Stimulated activated naive CD4-positive, alpha-beta T cell (primary cell): ENCODE measurements at places on chromosomes 3 and 15.

DNA sequence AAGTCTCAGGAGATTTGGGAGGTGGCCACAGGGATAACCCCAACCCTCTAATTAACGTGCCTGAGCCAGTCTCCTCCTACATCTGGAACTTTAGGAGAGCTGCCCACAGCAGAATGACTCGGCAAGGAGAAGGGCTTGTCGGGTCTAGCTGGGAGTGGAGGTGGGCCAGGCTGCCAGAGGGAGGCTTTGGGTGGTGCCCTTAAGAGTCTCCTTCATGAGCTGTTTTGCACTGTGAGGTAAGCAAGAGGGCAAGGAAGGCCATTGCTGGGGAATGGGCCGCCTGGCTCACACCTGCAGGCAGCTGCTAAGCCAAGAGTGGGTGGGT lies 3.6 kb upstream of the TNK2 start:
- no peak for DNase-seq

GRCh38 chr15:80219955-80220354 lies 32.1 kb downstream of the CTXND1 start:
- no peak for DNase-seq

DNA sequence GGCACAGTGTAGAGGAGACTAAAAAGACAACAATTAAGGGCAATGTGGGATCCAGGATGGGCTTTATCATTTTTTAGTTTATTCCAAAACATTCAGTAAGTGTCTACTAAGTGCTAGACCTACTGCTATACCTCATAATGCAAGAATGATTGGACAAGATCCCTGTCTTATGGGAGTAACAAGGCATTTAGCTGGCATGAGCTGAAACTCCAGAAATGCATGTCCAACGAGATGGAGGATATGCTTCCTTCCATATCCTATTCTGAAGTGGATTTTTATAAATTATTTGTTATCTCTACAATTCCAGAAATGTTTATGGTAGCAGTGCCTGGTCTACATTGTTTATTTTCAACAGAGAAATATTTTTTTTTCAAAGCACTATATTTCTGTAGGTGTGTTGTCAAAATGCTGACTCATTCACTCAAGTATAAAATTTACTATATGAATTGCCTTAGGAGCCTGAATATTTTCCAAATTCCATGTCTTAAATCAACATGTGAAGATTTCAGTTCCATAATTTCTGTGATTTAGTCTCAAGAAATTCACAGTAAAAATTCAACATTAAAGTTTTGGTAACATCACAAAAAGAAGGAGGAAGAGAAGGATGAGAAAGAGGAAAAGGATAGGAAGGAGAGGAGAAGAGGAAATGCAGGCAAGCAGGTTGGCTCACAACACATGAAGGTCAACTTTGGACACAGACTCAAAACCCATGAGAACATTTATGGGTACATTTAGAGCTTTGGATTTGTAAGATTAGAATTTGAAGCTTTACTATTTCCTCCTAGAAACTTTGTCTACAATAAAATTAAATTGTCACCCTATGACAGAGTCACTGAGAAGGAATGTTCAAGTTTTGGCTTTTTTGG lies 88.6 kb downstream of the P3H2 start:
- no peak for DNase-seq

- no peak for DNase-seq
Measured at GRCh38 chr15:49898575-49899283, 220.3 kb downstream of the ATP8B4 start.

GRCh38 chr15:72235298-72235697 lies 4.3 kb upstream of the PKM start:
- DNase-seq, result no peak

- DNase-seq, result no peak
Measured at GRCh38 chr15:98903377-98904018, 104.1 kb downstream of the PGPEP1L start.

DNA sequence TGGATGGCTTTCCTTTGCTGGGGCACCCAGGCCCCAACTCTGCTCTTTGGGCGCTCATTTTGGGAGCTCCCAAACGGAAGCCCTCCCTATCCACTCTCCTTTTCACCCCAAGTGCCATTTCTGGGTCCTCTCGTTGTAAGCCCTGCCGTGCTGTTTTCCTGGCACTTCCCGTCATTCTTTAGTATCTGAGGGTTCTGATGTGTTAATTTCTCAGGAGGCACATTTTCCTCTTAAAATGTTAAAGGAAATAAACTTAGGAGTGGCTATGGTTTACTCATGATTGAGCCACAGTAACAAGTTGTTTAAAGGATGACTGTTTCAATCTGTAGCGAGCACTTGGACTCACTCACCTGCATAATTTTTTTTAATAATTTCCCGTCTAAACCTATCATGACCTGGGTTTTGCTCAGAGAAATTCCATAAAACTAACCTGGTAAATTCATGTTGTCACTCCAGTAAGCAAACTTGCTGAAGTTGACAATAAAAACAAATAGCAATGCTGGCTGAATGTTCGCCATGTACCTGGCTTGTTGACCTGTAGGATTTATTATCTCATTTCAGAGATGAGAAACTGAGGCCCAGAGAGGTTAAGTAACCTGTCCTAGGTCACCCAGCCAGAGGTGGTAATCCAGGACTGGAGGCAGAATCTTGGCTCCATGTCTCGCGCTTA lies 10.6 kb downstream of the ALDH1A3 start:
- DNase-seq, result no peak

GRCh38 chr3:159828542-159828943 lies 160.1 kb upstream of the IL12A start:
- no peak for DNase-seq

GRCh38 chr3:44012160-44012899 lies 229.4 kb upstream of the TOPAZ1 start:
- no peak for DNase-seq

DNA sequence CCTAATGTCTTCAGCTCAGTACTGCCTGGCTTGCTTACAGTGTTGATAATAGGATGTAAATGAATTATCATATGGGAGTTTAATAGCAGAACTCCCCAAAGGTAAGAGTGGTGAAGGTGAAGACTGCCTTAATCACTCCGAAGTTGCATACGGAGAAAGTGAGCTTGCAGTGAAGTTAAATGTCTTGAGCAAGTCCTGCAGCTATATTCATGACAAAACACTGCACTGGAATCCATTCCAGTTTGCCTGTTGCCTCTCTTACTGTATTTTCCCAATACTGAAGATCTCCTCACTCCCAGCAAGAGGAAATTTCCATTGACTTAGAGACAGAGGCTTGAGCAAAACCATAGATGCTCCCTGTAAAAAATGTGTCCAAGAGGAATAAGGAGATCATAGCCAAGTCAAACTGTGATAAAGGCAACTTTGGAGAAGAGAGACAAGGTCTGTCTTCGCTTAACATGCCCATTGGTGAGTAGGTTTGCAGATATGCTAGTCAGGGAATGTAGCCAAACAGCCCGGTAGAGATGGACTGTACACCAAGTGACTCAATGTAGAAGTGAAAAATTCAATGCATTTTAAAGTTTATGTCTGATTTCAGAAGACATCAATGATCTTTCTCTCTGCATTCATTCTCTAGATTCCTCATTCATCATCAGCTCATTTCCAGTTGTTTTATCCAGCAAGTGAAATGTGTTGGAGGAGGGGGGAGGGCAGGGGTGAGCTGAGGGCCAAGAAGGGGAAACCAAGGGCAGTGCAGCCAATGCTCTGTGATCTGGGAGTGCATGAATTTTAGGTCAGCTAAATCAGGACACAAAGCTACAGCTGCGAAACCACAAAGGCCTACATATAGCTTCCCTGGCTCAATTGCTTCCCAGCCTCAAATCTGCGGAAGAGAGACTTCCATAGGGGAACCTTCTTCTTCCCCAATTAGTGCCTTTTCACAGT lies 667.1 kb upstream of the NR2F2 start:
- no peak for DNase-seq

DNA sequence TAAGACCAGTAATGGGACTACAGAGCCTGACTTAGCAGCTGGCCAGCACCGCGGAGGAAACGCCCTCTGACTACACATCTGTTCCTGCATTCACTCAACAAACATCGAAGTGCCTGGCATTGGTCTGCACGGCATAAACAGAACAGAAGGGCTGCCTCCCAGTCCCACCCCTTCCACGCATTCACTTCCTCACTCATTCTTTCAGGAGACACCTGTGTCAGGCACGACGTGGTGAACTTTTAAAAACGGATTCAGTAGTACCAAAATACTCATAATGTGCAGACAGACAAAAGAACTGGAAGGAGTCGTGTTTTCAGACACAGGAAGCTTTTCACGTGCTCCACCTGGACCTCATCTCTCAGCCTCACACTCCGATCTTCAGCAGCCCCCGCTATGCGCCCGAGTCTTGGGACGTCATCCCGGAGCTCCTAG lies 123.3 kb downstream of the XXYLT1 start:
- no peak for DNase-seq

- no peak for DNase-seq
Measured at GRCh38 chr3:53749448-53749847, 96.8 kb downstream of the CHDH start.
